Activated CD8-positive, alpha-beta memory T cell treated with anti-CD3 and anti-CD28 coated beads for 1 hour (primary cell): ENCODE measurements at places on chromosomes 7 and 10.

DNA sequence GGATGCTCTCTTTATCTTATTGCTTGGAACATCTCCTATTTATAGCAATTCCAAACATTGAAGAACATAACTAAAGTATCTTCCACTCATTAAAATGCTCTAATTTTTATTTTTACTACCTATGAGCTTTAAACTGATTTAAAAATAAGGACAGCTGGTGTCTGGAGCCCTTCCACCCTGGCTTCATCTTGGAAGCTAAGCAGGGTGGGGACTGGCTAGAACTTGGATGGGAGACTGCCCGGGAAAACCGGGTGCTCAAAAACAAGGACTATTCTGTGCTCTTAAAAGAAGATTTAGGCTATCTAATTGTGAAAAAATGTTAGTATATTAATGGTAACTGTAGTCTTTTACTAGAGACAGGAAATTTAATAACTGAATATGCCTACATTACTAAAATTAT lies 69.2 kb downstream of the ARMC3 start:
- DNase-seq = no peak

GRCh38 chr10:78960316-78960800 lies 108.4 kb upstream of the ZMIZ1 start:
- no peak for DNase-seq

GRCh38 chr7:29502133-29502532 lies 61.5 kb upstream of the PRR15 start:
- no peak for DNase-seq

DNA sequence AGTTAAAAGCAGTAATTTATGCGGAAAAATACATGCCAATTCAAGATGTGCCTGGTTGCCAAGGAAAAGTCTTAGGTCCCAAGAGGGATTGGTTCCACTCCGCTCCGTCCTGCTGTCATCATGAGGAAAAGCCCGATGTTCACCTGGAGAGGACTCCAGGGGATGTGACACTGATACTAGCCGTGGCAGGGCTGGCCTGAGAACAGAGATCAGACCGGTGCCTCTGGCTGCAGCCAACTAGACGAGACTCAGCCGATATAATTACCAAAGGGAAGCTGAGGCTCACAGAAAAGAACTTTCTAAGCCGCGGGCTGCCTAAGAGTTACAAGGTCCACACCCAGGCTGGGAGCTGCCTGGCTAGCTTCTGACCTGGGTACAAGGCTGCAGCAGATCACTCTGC lies 81.3 kb upstream of the UNC5B start:
- DNase-seq = no peak

DNA sequence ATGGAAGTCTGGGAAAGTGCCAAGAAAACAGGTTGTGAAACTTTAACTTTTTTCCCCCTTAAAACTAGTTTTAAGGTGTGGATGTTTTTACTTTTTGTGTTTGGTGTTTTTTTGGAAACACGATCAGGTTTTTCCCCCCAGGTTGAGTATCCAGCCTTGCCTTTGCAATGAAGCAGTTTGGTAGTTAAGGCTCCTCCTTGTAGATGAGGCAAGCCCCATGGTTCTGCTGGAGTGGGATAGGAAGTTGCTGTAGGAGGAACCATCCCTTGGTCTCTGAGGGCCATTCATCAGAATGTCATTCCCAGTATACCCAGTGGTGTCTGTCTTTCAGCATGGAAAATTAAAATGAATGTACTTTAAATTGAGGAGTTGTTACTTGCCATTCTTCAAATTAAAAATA lies 2.7 kb downstream of the CUL1 start:
- DNase-seq = no peak

- DNase-seq = no peak
These were observed 89.1 kb downstream of the PTPRN2 start for GRCh38 chr7:158498443-158499081.

DNA sequence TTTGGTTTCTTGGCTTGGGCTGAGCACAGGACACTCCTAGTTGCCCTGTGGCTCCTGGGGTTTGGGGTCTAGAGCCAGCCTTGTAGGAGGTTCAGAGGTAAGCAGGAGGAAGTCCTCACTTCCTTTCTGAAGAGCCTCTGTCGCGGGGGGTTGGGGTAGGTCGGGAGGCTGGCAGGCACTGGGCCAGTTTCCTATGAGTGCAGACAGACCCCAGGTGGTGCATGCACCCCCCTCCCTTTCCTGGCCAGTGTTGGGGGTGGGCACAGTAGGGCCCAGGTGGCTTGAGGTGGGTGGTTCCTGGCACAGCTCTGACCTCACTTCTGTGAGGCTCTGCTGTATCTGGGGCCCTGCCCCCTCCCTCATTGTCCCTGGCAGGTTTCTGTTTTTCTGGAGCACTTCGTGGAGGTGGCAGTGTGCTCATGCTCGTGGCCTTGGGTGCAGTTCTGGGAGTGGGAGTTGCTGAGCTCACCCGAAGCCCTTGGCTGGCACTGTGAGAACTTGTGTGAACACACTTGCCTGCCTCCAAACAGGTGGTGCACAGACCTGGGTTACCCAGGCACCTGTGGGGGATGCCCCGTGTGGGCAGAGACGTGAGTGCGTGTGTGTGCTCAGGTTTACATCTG lies 1.8 kb downstream of the PALD1 start:
- DNase-seq = no peak

GRCh38 chr7:137342828-137343261 lies 688 bp downstream of the PTN start:
- no peak for DNase-seq

GRCh38 chr7:78139335-78139734 lies 340.8 kb downstream of the PHTF2 start:
- DNase-seq = no peak

DNA sequence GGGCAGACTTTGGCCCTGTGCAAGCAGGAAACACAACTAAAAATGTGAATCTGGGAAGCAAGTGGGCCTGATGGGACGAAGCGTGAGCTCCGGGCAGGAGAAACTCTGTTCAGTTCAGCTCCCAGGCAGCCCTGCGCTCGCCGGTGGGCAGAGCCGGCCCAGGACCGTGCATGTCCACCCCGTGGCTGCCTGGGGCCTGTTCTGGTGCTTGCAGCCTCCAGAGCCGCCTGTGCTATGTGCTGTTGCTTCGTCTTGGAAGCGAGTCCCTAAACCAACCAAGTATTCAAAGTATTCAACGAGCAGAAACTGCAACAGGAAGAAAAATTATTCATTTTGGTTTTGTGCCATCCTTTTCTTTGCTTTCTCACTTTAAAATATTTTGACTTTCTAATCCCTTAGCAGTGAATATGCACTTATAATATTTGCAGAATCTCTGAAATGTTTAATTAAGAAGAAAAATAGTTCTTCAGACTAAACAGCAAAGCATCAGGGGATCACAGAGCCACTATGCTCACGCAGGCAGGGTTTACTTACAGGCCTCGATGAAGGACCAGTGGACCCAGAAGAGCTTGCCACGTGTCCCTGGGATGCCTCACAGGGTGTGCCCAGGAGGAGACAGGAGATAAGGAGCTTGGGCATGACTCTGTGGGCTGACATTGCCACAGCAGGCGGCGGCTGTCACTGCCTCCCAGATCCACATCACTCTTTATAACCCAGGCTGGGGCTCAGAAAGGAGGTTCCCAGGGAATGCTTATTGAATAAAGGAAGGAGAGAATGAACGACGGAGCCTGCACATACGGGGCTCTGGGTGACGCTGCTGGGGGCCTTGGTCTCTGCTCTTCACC lies 45.6 kb downstream of the VIPR2 start:
- no peak for DNase-seq

- DNase-seq = no peak
These were observed 94.7 kb downstream of the WDR11 start for GRCh38 chr10:120945801-120946302.

DNA sequence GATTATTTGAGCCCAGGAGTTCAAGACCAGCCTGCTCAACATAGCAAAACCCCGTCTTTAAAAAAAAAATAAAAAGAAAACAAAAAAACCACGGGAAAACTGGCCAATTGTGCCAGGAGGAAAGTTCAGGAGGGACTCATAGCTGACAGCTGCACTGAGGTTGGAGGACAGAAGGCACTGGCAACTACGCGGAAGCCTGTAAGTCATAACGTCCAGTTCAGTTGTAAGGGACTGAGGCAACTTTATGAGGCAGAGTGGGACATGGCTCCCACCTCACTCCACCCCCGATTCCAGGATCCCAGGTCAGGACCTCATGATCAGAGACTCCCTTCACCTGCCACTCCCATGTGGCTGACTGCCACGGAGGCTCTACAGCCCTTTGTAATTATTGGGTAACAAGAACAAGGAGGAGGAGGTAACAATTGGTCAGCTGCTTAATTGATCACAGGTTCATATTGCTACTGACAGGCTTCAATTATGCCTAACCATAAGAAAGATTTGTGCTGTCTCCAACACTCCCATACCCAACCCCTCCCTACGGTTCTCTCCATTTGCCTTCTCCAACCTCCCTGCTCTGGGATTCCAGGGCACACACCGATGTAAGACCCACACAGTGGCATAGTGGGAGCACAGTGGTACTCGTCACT lies 1.9 kb upstream of the CCL24 start:
- no peak for DNase-seq

- DNase-seq = no peak
These were observed 89.5 kb downstream of the VWDE start for GRCh38 chr7:12314199-12314598.

- DNase-seq = no peak
These were observed 39.6 kb downstream of the GRK5 start for GRCh38 chr10:119246862-119247549.

GRCh38 chr7:150947241-150947745 lies 30.8 kb downstream of the KCNH2 start:
- no peak for DNase-seq

DNA sequence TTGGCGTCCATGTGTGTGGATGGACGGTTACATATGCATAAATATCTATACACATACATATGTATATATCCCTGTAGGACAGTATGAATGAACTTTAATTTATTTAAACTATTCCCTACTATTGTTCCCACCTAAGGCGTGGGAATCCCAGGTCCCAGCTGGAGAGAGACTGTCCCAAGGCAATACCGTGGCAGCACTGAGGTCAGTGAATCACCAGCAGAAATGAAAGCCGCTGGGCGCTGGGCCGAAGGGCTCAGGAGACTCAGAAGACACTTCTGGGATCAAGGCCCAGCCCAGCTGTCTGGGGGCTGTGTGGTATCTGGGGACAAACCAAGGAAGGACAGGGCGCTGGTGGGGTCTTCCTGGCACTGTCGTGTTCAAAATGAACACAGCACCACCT lies 49.6 kb upstream of the MYL10 start:
- DNase-seq = no peak

- no peak for DNase-seq
These were observed 73.7 kb downstream of the TYW1B start for GRCh38 chr7:72754312-72754711.

GRCh38 chr10:18659125-18659818 lies at the start of gene ARL5B:
ARL5B (plus strand) TSS chr10:18659431; CDS start chr10:18659638, 207 bp downstream.
- DNase-seq = peak; percentile 93

- no peak for DNase-seq
These were observed 34.1 kb downstream of the PNLIPRP2 start for GRCh38 chr10:116654816-116655215.

GRCh38 chr7:149409895-149410294 lies 51.0 kb downstream of the ZNF777 start:
- no peak for DNase-seq

GRCh38 chr7:54544527-54545240 lies 2.5 kb downstream of the VSTM2A start:
- DNase-seq = no peak

DNA sequence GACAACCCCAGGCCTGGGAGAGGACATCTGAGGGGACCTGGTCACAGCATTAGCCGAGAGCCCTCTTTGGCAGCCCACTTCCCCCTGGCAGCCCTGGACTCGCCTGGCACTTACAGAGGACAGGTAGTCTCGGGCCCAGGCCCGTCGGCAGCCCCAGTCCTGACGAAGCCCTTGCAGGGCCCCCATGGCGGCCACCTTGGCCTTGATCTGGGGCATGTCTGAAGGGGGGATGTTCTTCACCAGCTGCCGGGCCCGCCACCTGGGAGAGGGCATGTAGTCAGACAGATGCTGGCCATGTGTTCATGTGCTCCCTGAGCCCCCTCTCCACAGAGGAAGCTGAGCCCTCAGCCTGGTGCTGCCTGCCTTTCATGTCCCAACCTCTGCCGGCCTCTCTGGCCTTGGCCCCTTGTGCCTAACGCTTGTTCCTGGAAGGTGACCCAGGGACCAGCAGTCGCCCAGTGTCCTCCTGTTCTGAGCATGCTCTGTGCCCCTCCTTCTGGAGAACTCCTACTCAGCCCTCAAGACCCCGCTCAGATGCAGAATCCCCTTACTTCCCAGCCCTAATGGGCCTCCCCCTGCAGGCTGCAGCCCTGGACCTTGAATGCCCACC lies 13.9 kb downstream of the MYO1G start:
- DNase-seq = no peak

DNA sequence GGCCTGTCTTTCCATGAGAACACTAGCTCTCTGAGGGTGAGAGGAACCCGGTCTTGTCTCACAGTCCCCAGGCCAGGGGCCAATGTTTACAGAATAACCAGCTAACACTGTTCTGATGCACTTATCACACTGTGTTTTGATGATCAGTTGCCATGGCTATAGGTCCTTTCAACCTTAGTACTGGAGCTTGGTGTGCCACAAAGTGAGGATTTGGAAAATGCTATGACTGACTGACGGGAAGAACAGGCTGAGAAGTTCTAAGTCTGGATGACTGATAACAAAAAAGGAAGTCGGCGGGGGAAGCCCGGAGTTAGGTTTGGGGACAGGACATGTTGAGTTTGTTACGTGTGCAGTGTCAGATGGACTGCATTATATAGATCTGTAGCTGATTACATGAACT lies 141.8 kb downstream of the CTTNBP2 start:
- DNase-seq = no peak

- DNase-seq = no peak
These were observed 499.9 kb upstream of the FZD8 start for GRCh38 chr10:36141856-36142560.

DNA sequence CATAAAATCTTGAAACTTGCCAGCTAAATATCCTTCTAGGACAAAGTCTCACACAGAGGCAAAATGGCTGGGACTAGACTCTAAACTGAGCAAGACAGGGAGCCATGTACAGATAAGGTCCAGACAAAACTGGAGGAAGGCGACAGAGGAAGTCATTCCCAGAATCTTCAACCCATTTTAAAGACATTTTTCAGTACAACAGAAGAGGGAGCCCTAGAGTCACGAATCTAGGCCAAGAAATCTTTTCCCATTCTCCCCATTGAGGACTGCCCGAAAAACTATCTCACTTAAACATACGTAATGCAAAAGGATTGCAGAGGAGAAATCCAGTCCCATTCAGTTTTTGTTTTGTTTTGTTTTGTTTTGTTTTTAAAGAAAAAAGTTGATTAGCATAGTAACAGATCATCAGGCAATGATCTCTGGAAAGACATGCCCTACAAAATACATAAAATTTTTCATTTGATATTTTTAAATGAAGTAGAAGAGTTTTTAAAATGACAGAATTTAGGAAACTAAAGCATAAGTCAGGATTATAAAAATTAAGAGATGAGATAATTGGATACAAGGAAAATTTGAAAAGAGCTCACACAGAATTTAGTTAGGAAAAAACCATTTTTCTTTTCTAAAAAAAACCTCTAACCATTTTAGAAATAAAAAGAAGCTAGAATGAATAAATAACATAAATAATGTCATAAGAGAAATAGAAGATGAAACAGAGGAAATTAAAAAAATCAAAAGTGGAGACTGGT lies 16.9 kb upstream of the PRF1 start:
- DNase-seq = no peak
